ENCODE measurements at places on chromosomes 4 and X.
A peak's percentile ranks its signal among the peaks of the same experiment; 100 is the strongest.

GRCh38 chr4:74097631-74098426 lies 1.2 kb downstream of the CXCL2 start:
- DNase-seq, result no peak

- no peak for DNase-seq
Measured at GRCh38 chrX:149631234-149632165, at the start of gene TMEM185A. TSS of gene TMEM185A (minus strand) at chrX:149631792. CDS start at chrX:149631580, 212 bp downstream.

DNA sequence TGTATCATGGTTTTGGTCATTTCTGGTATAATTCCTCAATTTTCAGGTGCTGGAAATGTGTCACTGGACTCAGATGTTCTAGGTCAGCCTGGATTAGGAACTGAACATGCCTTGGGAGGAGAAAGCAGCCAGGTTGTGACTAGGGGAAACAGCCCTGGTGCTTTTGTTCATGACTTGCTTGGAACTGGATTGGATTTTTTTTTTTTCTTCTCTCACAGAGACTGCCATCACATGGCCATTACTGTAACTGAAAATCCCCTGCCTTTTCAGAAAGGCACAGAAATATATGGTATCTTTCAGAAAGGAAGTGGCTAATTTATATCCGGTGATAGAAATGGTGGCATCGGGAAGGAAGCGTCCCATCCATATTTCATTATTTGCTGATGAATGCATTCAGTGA lies 34.6 kb downstream of the SEPTIN11 start:
- no peak for DNase-seq

DNA sequence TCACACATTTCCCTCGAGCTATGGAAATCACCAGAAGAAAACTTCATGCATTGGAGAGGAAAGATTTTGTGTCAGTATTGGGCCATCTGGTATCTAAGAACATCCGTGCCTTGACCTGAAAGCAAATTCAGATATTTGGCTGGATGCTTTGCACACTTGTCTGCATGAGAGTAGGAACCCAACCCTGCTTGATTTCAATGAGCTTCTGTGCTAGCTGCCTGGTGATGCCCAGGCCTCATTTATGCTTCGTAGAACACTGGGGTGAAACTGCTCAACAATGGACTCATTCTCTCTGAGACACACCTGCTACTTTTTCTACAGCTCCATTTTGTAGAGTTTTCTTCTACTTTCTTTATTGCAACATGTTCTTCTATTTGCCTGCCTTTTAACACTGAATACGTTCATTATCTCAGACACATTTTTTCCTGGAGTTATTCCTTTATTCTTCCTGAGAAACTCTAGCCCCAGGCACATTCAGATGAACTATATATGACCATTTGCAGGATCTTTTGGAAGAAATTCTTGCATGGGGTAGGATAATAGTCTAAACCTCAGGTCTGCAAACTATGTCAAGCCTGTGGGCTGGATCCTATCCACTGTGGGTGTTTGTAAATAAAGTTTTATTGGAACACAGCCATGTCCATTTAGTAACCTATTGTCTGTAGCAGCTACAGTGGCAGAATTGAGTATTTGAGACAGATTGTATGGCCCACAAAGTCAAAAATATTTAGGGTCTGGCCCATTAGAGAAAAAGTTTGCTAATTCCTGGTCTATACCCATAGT lies 83.8 kb upstream of the CLCN4 start:
- no peak for DNase-seq

DNA sequence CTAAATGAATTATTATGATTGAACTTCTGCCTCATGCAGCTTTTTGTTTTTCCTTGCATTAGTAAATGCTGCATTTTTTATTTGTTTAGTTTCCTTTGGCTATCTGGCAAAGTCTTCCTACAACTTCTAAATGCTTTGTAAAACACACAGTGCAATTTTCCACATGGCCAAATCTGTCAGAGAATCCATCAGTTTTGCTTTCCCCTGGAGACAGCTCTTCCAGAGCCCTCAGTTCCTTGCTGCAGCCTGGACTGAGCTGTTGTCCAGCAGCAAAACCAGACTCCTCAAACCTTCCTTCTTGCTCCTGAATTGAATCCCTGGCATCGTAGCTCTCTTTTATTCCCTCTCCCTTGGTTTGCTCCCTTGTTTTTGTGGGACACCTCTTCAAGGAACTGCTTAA lies 42.6 kb downstream of the MED28 start:
- no peak for DNase-seq

- no peak for DNase-seq
Measured at GRCh38 chrX:84876876-84877275, 126.8 kb upstream of the APOOL start.

DNA sequence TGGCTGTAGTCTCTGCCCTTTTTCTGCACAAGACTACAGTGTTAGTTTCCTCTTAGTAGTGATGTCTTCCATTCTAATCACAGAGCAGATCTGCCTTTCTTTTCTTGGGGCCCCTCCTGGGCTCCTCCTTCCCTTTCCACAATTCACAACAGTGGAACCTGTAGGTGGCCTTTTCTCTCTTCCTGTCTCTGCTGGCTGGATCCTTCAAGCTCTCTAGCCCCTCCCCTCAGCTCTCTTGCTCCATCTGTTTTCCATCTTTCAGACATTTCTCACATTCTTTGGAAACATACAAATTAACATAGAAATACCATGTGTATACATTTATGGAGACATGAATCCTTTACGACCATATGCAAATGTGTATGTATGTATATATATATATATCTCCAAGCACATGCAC lies 304 bp upstream of the SPIN2A start:
- DNase-seq, result no peak

DNA sequence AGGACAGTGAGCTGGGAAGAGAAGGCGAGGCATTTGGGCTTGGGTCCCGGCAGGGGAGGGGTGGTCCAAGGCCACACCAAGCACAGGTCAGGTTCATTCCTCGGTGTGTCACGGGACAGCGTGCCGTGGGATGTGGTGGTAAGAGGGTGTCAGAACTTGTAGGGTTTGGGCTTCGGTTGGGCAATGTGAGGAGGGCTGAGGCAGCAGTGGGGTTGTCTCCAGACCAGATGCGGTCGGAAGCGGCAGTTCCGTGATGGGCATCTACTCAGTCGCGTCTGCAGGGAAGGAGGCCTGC lies 22.1 kb downstream of the ADRA2C start:
- no peak for DNase-seq

DNA sequence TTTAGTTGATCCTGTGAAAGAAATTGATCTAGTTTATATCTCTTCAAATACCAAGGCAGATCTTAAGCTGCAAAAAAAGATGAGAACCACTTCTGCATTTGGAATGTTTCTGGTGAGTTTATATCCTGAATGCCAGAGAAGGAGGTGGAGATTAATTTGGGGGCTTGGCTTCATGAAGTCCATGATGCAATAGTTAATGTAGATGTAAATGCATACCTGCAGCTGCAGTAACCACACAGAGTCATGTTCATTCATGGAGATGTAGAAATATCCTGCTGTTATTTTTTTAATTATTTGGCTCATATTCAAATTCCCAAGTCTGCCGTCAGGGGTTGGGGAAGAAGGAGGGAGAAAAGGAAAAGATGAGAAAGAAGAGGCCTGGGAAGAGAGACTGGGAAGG lies at the start of gene SULT1E1:
Gene SULT1E1, minus strand, starts transcription at position 94 of the 400 bp plus-strand sequence. CDS start 2,501 bp downstream, outside the sequence.
- peak; percentile 19 for DNase-seq

DNA sequence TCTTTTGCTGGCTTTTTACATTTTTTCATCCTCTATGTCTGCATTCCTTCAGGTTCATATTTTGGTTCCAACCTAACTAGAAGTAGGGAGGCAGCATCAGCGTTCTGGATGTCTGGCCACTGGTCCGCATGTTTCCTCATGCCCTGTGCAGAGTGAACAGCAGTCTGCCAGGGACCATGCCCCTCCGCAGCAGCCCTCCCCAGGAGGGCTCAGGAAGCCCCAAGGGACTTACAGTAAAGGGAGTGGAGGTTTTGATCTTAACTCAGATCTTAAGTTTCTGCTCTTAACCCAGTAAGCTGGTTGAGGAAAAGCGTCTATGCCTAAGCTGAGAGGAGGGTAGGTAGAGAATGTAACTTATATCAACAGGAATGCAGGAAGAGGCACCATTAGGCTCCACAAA lies 45.0 kb upstream of the LEF1 start:
- no peak for DNase-seq
